Fibroblast of lung (primary cell): ENCODE measurements at places on chromosomes 1 and 21. TPM values are rescaled to one million over a fixed set of nuclear protein-coding genes. Genes with fewer than 3 reads are reported as not detected.

The HMGCS2 gene
- not detected in 2 replicates for total RNA-seq

The GPATCH4 gene
- total RNA-seq: 11.3 and 12.2 TPM in 2 replicates

The C2CD4D gene
- not detected in 2 replicates for total RNA-seq

The MCOLN2 gene
- total RNA-seq: 1.5 and 6.2 TPM in 2 replicates

The VASH2 gene
- total RNA-seq: 0.17 and 1.0 TPM in 2 replicates

The PLEKHG5 gene
- 1.3 and 3.3 TPM in 2 replicates for total RNA-seq

The KLHDC8A gene
- total RNA-seq: not detected in 2 replicates

The C4BPA gene
- not detected in 2 replicates for total RNA-seq

The ARID4B gene
- total RNA-seq: 40.6 and 42.4 TPM in 2 replicates

The IL20 gene
- total RNA-seq: not detected in 2 replicates

The SYT2 gene
- not detected in 2 replicates for total RNA-seq

The OR2L3 gene
- total RNA-seq: under 0.01 TPM in 1 of 2 replicates, not detected in the other

The RLF gene
- total RNA-seq: 20.8 and 25.2 TPM in 2 replicates

The TAS1R1 gene
- under 0.01 and 0.17 TPM in 2 replicates for total RNA-seq

The ZNF669 gene
- 10.2 and 11.6 TPM in 2 replicates for total RNA-seq

The OR2L5 gene
- not detected in 2 replicates for total RNA-seq

The LEPROT gene
- total RNA-seq: 37.5 and 46.0 TPM in 2 replicates

The ZBTB8A gene
- total RNA-seq: 5.6 and 5.9 TPM in 2 replicates
